Panc1 (cell line): ENCODE measurements at places on chromosomes 1 and 21. TPM values are rescaled to one million over a fixed set of nuclear protein-coding genes. Genes with fewer than 3 reads are reported as not detected.

The FCAMR gene
- total RNA-seq, result not detected

The MYBPH gene
- not detected for total RNA-seq

The KRTAP13-2 gene
- not detected for total RNA-seq

The LINGO4 gene
- not detected for total RNA-seq

The CFAP74 gene
- total RNA-seq, result not detected

The GPATCH2 gene
- total RNA-seq, result 11.2 TPM

The HSPB7 gene
- 0.10 TPM for total RNA-seq

The CYP4A11 gene
- not detected for total RNA-seq

The DMRTA2 gene
- total RNA-seq, result not detected

The LMNA gene
- 691 TPM for total RNA-seq

The RAP1GAP gene
- 4.6 TPM for total RNA-seq

The HSD3B1 gene
- not detected for total RNA-seq

The TAS1R1 gene
- total RNA-seq, result not detected

The HMGCS2 gene
- 0.33 TPM for total RNA-seq

The PLA2G2F gene
- not detected for total RNA-seq

The CLCA4 gene
- total RNA-seq, result 0.08 TPM

The DIRAS3 gene
- not detected for total RNA-seq

The FMO5 gene
- 0.57 TPM for total RNA-seq

The C4BPA gene
- total RNA-seq, result 0.26 TPM

The SLC5A9 gene
- total RNA-seq, result not detected

The UMODL1 gene
- total RNA-seq, result 0.18 TPM

The OR2G6 gene
- total RNA-seq, result not detected

The GPX7 gene
- total RNA-seq, result 11.2 TPM

The FBXO2 gene
- total RNA-seq, result 131 TPM

The AQP10 gene
- not detected for total RNA-seq

The GJA5 gene
- total RNA-seq, result not detected

The S100A5 gene
- 0.72 TPM for total RNA-seq

The MATN1 gene
- 0.59 TPM for total RNA-seq

The BEND5 gene
- not detected for total RNA-seq

The PIGC gene
- total RNA-seq, result 23.6 TPM

The CYP4Z1 gene
- total RNA-seq, result not detected

The OR10Z1 gene
- total RNA-seq, result not detected

The KIF21B gene
- 0.46 TPM for total RNA-seq
